ENCODE measurements at places on chromosomes 3 and 15.

GRCh38 chr15:38425269-38425668 lies 28.7 kb upstream of the FAM98B start:
- no peak for DNase-seq

DNA sequence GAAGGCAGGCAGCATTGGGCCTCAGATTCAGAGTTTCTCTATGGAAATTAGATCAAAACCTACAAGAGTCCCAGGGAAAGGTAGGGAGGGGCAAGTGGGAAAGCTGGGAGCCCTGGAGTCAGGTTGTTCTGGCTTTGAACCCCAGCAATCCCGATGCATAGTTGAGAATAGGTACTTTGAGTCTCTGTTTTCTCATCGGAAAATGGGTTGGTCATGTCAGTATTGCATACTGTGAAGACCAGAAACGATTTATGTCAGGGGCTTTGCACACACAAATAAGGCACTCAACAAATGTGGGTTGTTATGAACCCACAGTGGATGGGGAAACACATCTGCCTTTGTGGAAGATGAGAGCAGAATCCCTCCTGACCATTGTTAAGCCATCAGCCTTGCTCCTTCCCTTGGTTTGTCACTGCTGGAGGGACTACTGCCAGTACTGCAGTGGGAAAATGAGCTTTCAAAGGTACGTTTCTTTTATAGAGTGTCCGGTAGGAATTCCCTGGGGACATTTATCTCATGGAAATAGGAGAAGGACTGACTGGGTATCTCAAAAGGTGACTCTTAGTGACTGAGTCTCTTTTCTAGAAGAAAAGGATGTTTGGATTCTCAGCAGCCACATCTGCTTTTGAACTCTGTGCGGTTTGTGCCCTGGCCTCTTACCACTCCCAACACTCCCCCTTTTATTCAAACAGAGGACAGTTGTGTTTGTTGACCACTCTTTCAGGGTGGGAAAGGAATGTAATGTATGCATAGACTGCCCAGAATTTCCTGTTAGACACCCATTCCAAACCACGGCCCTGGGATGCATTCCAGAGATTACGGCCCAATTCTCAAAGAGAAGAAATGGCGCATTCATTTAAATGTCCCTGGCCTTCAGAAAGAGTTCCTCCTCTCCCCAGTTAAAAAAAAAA lies 54.6 kb upstream of the VILL start:
- no peak for DNase-seq

GRCh38 chr15:77702211-77702957 lies 69.7 kb upstream of the LINGO1 start:
- no peak for DNase-seq

GRCh38 chr15:57582090-57582489 lies 9.6 kb upstream of the MYZAP start:
- DNase-seq: no peak

- DNase-seq: no peak
These were observed 751.6 kb downstream of the SI start for GRCh38 chr3:164326714-164327113.

- no peak for DNase-seq
These were observed 13.0 kb downstream of the LIPC start for GRCh38 chr15:58444658-58445332.

DNA sequence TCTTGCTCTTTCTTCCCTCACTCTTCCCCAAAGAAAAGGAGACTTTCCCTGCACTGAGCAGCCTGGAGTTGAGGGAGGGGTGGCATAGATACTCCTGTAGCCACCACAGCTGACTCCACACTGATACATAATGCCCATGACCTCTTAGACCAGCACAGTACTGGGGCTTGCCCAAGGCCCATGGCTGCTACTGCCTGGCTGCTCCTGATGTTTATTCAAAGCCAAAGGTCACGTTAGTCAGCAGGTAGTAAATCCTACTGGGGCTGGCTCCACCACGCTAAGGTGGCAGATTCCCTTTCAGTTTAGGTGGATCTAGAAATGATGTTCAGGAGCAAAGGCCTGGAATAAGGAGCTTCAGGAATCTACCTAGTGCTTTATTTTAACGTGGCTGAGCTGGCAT lies 212.7 kb downstream of the C3orf38 start:
- DNase-seq: no peak

DNA sequence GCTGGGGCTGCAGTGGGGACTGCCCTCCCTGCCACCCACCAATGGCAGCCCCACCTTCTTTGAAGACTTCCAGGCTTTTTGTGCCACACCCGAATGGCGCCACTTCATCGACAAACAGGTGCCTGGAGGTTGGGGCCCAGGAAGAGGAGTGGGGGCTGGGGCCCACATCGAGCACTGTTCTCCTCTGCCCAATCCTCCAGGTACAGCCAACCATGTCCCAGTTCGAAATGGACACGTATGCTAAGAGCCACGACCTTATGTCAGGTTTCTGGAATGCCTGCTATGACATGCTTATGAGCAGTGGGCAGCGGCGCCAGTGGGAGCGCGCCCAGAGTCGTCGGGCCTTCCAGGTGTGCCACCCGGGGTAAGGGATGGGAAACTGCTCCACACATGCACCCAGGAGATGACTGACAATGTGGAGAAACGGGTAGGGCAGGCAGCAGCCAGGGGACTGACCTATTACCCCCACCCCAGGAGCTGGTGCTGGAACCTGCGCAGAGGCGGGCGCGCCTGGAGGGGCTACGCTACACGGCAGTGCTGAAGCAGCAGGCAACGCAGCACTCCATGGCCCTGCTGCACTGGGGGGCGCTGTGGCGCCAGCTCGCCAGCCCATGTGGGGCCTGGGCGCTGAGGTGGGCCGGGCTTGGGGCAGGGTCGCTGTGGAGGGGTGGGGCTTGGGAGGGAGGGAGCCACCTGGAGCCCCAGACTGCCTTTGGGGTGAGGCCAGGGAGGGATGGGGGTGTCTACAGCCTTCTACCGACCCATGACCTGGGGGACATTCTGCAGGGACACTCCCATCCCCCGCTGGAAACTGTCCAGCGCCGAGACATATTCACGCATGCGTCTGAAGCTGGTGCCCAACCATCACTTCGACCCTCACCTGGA lies 22.9 kb downstream of the NBEAL2 start:
- DNase-seq: no peak

- no peak for DNase-seq
These were observed 66.0 kb downstream of the CGNL1 start for GRCh38 chr15:57442335-57442734.

- no peak for DNase-seq
These were observed 3.1 kb upstream of the LARP6 start for GRCh38 chr15:70856884-70857561.

DNA sequence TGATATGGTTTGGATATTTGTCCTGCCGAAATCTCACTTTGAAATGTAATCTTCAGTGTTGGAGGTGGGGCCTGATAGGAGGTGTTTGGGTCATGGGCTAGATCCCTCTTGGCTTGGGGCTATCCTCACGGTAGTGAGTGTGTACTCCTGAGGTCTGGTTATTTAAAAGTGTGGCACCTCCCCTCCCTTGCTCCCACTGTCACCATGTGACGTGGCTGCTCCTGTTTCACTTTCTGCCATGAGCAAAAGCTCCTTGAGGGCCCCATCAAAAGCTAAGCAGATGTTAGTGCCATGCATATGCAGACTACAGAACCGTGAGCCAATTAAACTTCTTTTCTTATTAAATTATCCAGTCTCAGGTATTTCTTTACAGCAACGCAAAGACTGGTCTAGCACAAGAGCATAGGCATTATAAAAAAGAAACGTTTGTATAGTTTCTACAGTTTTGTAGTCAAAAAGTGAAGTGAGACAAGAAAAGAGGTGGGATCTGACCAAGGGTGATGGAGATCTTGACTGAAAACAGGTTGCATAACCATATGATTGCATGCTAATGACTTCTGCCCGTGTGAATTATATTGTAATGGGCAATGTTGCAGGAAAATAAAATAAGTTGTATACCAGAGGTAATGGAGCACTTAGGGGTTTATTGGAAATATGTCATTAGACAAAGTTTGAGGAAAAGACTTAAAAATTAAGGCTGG lies 28.5 kb upstream of the CLASP2 start:
- no peak for DNase-seq

- no peak for DNase-seq
These were observed 1029.8 kb downstream of the ROBO1 start for GRCh38 chr3:78737988-78738387.

DNA sequence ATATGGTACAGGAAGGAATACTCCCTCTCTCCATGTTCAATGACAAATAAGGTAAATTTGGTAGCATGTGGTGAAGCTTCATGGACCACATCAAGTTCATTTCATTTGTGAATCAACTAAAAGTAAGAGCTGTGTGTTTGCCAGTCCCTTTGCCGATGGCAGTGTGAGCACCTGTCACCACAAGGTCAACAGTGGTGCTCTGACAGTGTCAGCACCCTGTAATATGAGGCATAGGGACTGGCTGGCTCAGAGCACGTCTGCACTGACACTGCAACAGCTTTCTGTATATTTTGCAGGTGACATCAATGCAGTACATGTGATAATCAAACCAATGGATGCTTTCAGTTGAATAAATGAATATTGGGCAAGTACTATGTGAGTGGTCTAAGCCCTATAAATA lies 852.4 kb downstream of the TUSC7 start:
- no peak for DNase-seq

DNA sequence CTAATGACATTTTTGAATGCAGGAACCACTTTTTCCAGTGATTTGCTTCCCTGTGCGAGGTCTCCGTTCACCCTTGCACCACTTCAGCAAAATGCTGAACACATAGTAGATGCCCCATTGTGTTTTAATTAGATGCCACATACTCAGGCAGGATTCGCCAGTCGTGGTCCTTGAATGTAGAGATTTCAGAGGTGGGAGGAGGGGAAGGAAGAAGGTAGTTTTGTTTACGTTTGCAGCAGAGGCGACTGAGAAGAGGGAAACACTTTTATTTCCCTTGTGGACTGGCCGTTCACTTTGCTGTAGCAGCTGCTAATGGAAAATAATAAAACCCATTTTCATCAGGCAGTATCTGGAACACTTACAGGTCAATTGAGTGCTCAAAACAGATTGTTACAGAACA lies 262.8 kb upstream of the TBL1XR1 start:
- no peak for DNase-seq

DNA sequence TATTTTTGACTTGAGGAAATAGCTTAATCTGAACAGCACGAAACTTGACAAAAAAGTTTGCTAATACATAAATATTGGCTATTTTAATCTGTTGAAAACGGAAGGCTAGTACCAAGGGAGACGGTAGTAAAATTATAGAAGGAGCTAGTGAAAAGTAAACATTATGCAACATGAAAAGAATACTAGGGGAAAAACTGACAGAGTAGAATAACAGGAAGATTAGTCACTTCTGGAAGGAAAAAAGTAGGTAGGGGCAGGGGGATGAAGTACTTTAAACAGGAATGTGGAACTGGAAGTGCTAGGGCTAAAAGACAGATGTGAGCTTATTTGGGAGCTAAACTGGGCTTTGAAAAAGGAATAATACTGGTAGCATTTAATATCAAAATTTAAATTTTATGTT lies 60.1 kb downstream of the MBNL1 start:
- no peak for DNase-seq

- no peak for DNase-seq
These were observed 487.6 kb downstream of the NAALADL2 start for GRCh38 chr3:175346573-175347356.

All from activated T-helper 1 cell treated with anti-CD3 and anti-CD28 coated beads, Interleukin-12 subunit alpha, Interleukin-12 subunit beta, Interleukin-2, Interleukin-4 antibody, amounts not matched to agents 30 ng/mL and 10 ng/mL and 1 ng/mL, durations not matched to agents 14 hours and 24 hours and 36 hours (primary cell).